ENCODE measurements at places on chromosomes 1 and 21. TPM values are rescaled to one million over a fixed set of nuclear protein-coding genes. Genes with fewer than 3 reads are reported as not detected.
A peak's percentile ranks its signal among the peaks of the same experiment; 100 is the strongest.

GRCh38 chr1:42456754-42457089 lies 379 bp downstream of the PPCS start:
- no peaks in the 10 kb centered on the region for H3K27me3 ChIP-seq
- H3K36me3 ChIP-seq: peaks cover 19% of the 10 kb centered on the region
- H3K4me1 ChIP-seq: peaks cover 26% of the 10 kb centered on the region
- peak overlapping the region; percentile 75 for H3K4me3 ChIP-seq

DNA sequence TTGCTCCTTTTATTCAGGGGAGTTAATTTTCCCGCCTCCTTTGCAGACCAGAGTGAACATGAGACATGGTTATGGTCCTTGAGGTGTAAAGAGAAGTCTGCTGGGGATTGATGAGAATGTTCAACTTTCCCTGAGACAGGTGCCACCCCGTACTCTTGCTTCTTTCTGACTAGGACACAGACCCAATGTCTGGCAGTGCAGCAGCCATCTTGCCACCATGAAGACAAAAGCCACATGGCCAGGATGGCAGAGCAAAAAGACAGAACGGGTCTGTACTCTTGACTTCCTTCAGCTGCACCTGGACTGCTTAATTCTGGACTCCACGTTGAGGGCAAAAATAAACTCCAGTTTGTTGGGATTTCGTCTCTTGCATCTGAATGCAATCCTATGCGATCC lies 54.1 kb downstream of the KLHDC7A start:
- no peaks in the 10 kb centered on the region for H3K36me3 ChIP-seq
- H3K27ac ChIP-seq: no peak overlapping the region

DNA sequence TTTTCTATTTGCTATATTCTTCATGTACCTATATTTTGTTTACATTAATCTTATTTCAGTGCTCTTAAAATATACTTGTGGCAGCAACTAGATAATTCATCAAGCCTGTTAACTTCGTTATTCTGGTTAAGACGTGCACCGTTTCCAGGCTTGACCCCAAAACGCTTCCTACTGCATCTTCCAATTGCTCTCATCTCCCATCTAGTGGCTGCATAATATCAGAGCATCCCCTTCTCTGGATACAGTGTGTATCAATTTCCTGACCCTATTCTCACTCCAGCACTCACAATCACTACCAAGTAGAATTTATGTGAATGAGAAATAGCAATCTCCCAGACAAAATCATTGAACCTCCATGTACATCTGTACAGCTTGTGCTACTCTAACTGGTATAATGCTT lies 1280.3 kb upstream of the B3GALT2 start:
- no peak overlapping the region for H3K4me3 ChIP-seq
- no peaks in the 10 kb centered on the region for H3K36me3 ChIP-seq
- no peaks in the 10 kb centered on the region for H3K27me3 ChIP-seq
- no peaks in the 10 kb centered on the region for H3K4me1 ChIP-seq
- no peak for DNase-seq

- H3K27me3 ChIP-seq: no peaks in the 10 kb centered on the region
- no peak overlapping the region for H3K4me3 ChIP-seq
Observed at GRCh38 chr1:99271249-99271648, 7.0 kb downstream of the PLPPR4 start.

DNA sequence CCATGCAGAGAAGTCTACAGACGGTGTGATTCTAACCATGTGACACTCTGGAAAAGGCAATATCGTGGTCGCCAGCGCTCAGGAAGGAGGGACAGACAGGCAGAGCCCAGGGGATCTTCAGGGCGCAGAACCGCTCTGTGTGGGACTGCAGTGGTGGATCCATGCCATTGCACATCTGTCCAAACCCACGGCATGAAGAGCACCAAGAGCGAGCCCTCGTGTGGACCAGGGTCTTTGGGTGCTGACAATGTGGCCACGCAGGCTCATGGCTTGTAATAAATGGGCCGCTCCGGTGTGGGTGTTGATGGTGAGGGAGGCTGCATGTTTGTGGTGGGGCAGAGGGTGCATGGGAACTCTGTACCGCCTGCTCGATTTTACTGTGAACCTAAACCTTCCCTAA lies 25.3 kb upstream of the POFUT2 start:
- H3K4me1 ChIP-seq: peaks cover 23% of the 10 kb centered on the region
- H3K4me3 ChIP-seq: no peak overlapping the region
- DNase-seq: no peak
- no peaks in the 10 kb centered on the region for H3K27me3 ChIP-seq
- H3K27ac ChIP-seq: no peak overlapping the region

The GJC2 gene
- total RNA-seq: 4.4 TPM
